ENCODE measurements at places on chromosomes 11 and 22. TPM values are rescaled to one million over a fixed set of nuclear protein-coding genes. Genes with fewer than 3 reads are reported as not detected.

DNA sequence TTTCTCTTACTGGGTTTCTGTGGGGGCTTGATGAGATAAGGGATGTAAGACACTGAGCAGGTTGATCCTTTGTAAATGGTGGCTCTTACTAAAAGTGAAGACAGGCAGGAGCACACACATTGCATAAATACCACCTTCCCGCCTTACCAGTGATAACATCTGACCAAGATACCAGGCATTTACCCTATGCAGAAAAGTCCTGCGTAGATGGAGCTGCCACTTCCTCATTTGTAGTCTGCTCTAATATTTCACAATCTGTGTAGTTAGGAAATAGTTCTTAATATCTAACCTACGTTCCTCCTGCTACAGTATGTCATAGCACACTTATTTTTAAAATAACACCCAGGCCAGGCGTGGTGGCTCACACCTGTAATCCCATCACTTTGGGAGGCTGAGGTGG lies 23.9 kb upstream of the SWAP70 start:
- H3K27ac ChIP-seq, result no peak overlapping the region
- H3K36me3 ChIP-seq, result no peaks in the 10 kb centered on the region
- H3K27me3 ChIP-seq, result no peaks in the 10 kb centered on the region
- no peak overlapping the region for H3K4me3 ChIP-seq
- no peak for DNase-seq

- no peaks in the 10 kb centered on the region for H3K36me3 ChIP-seq
- no peaks in the 10 kb centered on the region for H3K27me3 ChIP-seq
- H3K4me3 ChIP-seq, result no peak overlapping the region
- DNase-seq, result no peak
- no peak overlapping the region for H3K27ac ChIP-seq
Measured at GRCh38 chr11:86918973-86919372, 36.2 kb downstream of the FZD4 start.

The C11orf86 gene
- total RNA-seq, result not detected

The SERHL2 gene
- 4.4 TPM for total RNA-seq

The HORMAD2 gene
- not detected for total RNA-seq

DNA sequence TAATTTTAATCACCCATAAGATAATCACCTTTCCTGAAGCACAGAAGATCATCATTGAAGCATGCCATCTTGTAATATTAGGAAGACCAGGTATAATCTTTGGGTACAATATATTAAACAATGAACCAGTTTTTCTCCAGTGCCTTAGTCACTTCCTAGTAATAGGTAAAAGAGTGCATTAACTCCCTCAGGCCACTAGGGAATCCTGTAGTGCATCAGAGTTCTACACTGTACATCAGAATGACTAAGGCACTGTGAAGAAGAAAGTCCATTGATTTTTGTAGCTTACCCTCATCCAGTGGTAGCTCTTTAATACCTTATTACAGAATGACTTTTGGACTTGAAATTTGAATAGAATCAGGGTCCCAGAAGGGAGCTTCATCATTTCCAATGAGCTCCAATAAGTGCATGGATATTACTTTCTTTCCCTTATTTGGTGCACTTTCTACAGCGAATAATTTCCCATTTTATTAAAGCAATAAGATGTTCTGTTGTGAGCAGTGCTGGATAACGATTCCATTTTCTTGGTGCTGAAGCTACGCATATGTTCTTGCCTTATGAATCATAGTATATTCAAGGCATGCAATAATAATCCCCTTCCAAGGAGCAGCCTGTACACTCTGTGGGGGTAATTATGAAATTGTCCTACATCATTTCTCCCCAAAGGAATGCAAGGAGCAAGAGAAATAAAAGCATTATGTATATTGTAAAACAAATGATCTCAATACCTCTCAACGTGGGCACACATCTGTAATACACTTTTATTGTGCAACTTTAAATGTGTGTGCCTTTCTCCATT lies 4.7 kb downstream of the C11orf87 start:
- peaks cover 4% of the 10 kb centered on the region for H3K36me3 ChIP-seq
- no peak overlapping the region for H3K4me3 ChIP-seq
- no peak for DNase-seq
- no peak overlapping the region for H3K27ac ChIP-seq
- H3K4me1 ChIP-seq, result no peaks in the 10 kb centered on the region
- peaks cover 5% of the 10 kb centered on the region for H3K27me3 ChIP-seq

Data from glutamatergic neuron (in vitro differentiated cells).